ENCODE measurements at places on chromosomes 3 and 15.

- DNase-seq: peak; percentile 81
Measured at GRCh38 chr15:22980189-22981050, at the start of gene CYFIP1. Gene CYFIP1, minus strand, starts transcription at chr15:22980368. Its CDS starts 33,083 bp downstream, at chr15:22947285.

DNA sequence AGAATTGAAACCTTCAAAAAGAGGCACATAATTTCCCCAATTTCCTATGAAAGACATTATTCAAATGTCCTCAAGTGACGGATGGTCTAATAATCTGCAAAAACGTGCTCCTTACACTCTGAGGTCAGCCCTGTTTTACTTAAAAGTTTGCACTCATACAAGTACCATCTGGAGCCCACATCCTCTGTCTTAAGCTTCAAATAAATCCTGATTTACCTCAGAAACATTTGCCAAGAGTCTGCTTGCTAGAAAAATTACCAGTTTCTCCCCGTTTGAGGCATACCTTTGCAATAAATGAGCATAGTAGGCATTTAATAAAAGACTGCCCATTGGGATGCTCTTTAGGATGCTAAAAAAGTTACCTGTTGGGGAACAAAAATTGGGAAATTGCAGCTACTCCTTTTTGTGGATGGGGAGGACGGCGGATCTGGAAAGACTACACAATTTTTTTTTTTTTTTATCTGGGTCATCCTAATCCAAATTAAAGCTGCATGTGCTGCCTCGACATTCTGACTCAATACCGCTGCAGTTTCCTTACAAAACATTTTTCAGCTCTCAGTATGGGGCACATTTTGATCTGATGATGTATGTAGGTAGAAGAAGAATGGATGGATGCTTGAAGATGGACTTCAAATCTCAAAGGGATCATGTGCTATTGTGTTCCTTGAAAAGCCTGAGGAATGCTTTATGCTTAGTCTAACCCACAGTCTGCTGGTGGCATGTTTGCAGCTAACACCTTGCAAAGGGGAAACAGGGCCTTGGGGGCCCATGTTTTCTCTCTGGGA, 233.7 kb upstream of the ADAMTS9 start:
- no peak for DNase-seq

- no peak for DNase-seq
Measured at GRCh38 chr15:89067751-89068150, 20.5 kb upstream of the ABHD2 start.

DNA sequence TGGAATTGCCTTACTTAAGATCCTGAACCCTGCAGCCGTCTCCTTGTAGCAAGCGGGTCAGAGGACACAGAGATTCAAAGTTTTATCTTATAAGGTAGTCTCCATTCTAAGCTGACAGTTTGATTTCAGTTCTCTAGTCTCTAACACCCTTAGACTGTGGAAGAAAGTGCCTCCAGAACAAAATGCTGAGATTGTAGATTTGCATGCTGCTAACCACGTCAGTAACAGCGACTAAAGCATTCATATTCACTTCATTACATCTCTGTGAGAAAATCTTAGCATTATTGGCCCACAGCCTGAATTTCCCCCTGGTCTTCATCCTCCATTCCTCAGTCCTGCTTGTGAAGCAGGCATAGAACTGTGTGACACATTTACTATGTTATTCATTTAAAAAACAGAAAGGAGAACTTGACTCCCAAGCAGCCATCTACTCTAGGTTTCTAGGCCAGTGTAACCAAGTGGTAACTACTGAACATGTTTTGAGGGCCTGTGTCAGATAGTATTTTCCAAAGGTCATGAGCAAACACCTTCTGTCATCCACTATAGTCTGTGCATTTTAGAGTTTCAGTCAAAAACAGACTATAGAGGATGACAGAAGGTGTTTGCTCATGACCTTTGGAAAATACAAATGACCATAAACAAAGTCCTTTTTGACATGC, 27.4 kb downstream of the ARIH2 start:
- DNase-seq: no peak

Data from prostate gland (tissue), 2 donors.